T-helper 17 cell (primary cell): ENCODE measurements at places on chromosomes 1 and 21.

DNA sequence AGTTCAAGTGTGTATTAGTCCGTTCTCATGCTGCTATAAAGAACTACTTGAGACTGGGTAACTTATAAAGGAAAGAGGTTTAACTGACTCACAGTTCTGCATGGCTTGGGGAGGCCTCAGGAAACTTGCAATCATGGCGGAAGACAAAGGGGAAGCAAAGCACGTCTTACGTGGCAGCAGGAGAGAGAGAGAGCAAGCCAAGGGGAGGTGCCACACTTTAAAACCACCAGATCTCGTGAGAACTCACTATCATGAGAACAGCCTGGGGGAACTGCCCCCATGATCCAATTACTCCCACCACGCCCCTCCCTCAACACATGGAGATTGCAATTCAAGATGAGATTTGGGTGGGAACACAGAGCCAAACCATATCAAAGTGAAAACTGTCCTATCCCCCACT, 4.1 kb upstream of the MIS18A start:
- no peak for DNase-seq

DNA sequence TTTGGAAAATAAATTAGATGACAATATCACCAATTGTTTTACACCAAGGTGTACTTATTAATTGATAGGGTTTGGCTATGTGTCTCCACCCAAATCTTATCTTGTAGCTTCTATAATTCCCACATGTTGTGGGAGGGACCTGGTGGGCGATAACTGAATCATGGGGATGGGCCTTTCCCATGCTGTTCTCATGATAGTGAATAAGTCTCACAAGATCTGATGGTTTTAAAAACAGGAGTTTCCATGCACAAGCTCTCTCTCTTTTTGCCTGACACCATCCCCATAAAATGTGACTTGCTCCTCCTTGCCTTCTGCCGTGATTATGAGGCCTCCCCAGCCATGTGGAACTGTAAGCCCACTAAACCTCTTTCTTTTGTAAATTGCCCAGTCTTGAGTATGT, 131.0 kb upstream of the LMO4 start:
- DNase-seq: no peak

- no peak for DNase-seq
Observed at GRCh38 chr1:77021732-77022131, 154.5 kb downstream of the ST6GALNAC5 start.

DNA sequence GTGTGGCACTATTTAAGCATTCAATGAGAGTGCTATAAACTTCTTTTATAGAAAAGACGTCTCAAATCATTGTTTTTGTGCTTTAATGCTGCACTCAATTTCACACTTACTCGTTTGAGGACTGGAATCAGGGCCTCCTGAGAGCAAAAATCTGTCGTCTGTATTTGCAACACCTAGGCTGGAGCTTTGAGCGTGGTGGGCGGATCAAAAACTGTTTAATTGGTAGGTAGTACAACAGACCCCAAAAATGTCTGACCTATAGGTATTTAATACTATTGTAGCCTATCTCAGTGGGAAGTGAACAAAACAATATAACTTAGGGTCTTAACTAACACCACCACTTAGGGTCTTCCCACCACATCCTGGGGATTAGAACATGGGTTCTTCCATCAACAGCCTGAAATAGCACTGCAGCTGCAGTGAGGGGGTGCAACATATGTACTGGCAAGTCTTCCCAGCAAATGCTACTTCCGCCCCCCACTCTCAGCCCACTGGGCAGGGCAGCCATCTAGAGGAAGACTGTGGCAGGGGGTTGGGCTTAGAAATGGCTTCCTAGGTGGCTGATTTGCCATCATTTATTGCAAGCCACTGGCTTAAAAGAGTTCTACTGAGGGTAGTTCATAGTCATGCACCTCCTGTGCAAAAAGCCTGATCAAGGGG, 48.3 kb downstream of the CD46 start:
- no peak for DNase-seq
